Activated T-helper 1 cell treated with anti-CD3 and anti-CD28 coated beads, Interleukin-2, amount 50 U/mL, for 16 hours (primary cell): ENCODE measurements at places on chromosomes 13 and 19.

DNA sequence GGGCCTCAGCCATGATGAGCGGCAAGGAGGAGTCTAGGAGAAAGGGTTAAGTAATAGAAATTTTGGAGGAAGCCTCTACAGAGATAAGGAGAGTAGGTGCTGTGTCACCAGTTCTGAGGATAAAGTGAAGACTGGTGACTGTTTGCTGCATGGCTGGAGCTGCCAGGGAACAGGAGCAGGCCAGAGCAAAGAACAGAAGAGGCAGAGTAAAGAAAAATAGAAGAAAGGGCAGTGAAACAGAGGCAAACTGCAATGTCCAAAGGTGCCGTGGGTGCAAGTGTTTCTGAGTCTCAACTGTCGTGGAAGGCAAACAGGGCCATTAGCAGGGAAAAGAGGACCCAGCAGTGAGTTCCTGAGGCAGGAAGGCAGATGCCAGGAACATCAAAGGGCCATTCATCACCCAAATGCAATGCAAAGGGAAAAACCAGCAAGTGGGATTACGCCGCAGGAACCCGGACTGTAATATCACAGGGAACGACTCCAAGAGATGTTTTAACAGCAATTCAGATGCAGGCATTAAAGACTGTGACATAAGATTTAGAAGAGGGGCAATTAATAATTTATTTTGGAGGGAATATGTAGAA is 318.3 kb downstream of the FOXO1 start:
- DNase-seq: no peak

DNA sequence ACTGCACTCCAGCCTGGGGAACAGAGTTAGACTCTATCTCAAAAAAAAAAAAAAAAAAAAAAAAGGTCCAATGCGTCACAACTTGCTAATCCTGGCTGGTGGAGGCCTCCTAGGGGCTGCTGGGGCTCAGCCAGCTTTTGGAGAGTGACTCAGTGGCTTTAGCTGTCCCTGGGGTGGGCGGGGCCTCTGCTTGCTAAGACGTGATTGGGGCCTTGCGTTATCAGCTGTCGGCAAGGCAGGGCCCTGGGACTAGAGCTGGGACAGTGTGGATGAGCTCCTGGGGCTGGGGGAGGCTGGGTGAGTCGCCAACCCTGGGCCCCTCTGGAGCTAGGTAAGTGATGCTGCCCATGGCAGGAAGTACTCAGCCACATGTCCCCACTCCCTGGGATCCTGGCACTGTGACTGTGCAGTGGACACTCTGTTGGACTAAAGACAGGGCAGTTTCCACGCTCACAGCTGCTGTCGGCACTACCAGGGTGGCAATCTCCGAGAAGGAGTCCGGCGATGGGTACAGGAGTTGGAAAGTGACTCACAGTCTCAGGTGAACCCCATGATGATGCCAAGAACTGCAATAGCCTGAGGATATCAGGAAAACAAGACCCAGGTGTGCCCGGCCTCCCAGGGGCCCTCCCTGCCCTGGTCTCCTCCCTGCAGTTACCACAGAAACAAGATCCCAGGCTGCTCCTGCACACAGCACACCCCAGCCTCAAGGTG is 32.2 kb downstream of the F2RL3 start:
- DNase-seq: no peak

- no peak for DNase-seq
Observed at GRCh38 chr13:30274083-30274482, 33.3 kb downstream of the KATNAL1 start.

DNA sequence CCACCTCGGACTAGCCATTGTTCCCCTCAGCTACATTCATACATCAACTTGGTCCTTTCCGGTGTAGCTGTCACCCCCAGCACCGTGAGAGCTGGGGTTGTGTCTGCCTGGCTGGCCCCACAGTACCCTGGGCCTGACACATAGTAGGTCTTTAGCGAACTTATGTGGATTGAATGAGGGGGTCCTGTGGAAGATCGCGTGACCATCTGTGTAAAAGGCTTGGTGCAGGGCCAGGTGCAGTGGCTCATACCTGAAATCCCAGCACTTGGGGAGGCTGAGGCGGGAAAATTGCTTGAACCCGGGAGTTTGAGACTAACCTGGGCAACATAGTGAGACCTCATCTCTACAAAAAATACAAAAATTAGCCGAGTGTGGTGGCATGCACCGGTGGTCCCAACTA is 2.0 kb downstream of the SMARCA4 start:
- no peak for DNase-seq

- DNase-seq: no peak
Observed at GRCh38 chr19:13066226-13066625, 36.4 kb downstream of the LYL1 start.

- DNase-seq: no peak
Observed at GRCh38 chr13:110361365-110361911, 54.4 kb downstream of the COL4A2 start.

DNA sequence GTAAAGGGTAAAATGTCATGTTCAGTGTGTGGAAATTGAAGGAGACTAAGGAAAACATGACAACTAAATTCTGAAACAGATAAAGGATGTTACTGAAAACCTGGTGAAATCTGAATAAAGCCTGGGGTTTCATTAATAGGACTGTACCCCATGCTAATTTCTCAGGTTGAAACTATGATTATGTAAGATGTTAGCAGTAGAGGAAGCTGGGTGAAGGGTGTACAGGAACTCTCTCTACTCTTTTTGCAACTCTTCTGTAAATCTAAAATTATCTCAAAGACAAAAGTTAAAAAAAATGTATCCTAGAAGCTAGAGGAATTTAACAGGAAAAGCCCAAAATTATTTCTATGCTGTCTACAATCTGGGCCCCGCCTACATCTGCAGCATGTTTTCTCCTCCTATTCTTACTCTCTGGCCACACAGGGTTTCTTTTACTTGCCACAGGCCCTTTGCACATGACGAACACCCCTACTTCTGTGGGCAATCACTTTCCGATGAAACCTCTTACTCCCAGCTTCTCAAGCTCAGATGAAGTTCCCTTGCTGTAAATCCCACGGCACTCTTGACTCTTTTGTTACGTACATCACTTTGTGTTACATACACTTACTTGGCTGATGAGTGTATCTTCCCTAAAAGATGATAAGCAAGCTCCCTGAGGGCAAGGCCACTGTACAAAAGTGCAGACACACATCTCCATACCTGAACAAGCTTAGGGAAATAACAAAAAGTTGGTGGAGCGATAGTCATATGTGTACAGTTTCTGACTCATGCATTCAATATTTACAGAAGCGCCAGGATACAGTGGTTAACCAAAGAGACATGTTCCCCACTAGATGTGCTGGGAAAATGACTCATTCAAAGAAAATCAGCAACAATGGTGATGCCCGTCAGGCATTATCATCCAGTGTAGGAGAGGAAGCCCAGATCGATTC is 32.6 kb downstream of the RUBCNL start:
- DNase-seq: no peak

DNA sequence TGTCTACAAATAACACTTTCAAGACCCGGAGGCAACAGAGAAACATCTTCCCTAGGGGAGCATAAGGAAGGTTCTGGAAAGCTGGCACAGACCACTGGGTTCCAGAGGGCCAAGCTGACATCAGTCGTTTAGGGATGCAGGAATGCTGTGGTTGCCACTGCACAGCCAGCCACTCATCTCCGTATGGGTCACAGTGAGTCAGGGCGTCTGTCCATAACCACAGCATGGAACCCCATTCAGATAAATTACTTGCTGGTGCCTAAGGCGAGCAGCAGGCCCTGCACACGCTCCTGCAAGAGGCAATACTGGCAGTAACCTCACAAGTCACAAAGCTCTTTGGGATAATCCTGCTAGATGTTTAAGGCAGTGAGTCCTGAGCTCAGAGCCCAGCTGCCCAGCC is 140.9 kb upstream of the UBL3 start:
- DNase-seq: no peak

GRCh38 chr13:106372199-106373155 is 163.0 kb downstream of the EFNB2 start:
- DNase-seq: no peak

GRCh38 chr13:59946944-59947343 is 216.8 kb downstream of the DIAPH3 start:
- DNase-seq: no peak

- no peak for DNase-seq
Observed at GRCh38 chr13:41467425-41467945, 10.1 kb downstream of the RGCC start.
